ENCODE measurements at places on chromosomes 12 and 14.
A peak's percentile ranks its signal among the peaks of the same experiment; 100 is the strongest.

DNA sequence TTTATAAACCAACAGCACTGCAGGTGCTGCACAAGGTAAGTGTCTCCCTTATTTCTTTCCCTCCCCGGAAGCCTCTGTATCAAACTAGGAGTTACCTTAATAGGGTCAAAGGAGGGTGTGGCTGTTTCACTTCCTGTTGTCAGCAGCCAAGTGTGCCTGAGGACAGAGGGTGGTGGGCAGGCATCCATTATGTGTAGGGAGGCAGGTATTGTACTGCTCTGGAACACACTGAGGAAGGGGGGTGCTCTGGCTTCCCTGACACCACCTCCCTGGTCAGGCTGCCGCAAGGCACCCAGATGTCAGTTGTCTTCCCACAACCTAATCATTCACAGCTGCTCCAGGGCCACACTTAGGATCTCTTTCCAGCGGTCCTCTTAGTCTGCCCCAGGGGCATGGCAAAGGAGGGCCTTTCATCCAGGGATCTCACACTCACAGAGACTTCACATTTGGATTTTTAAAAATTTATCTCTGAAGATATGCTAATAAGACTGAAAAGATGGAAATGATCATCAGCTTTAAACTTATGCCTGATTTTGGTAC is 132.0 kb upstream of the ARHGAP5 start:
- peaks cover 35% of the 10 kb centered on the region for H3K4me1 ChIP-seq
- H3K27ac ChIP-seq: peak overlapping the region; percentile 65
- peaks cover 10% of the 10 kb centered on the region for H3K27me3 ChIP-seq
- DNase-seq: no peak

DNA sequence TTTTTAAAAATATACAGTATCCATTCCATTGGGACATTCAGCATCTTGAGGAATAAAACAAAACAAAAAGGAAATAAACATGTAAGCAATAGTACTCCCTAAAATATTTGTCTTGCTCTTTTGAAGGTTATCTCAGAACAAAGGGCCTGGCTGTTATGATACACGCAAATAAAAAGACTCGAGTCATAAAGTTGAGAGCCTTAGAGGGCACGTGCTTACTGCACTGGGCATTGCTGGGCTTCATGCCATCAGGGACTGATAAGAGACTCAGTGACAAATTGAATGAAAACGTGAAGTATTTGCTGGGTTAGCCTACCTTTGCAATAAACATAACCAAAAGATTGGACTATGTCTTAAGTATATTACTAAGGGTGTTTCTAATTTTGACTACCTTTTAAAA is 118.9 kb downstream of the SLC35F4 start:
- peaks cover 2% of the 10 kb centered on the region for H3K4me1 ChIP-seq
- no peak overlapping the region for H3K27ac ChIP-seq
- H3K36me3 ChIP-seq: no peaks in the 10 kb centered on the region

- peak; percentile 84 for DNase-seq
- H3K4me1 ChIP-seq: peaks cover 48% of the 10 kb centered on the region
- peak overlapping the region; percentile 93 for H3K4me3 ChIP-seq
Observed at GRCh38 chr12:6872073-6873048, 742 bp downstream of the SPSB2 start.

DNA sequence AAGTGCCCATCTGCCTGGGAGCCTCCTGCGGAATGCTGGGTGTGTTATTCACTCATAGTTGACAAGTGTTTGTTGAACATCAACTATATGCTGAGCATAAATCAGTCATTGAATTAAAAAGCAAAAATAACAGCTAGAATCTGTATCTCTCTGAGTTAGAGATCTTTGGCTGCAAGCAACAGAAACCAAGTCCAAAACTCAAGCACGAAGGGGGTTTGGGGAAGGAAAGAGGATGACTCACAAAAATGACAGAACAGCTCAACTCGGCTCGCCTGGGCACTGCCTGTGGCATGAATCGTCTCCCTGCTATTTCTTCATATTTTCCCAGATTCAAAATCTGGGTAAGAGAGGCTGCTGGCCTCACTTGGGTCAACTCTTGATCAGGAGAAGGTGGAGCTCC is 72.6 kb upstream of the NCOR2 start:
- H3K4me3 ChIP-seq: no peak overlapping the region
- peaks cover 3% of the 10 kb centered on the region for H3K27me3 ChIP-seq
- no peak overlapping the region for H3K27ac ChIP-seq
- no peak for DNase-seq
- peaks cover 9% of the 10 kb centered on the region for H3K4me1 ChIP-seq
- H3K36me3 ChIP-seq: peaks cover 4% of the 10 kb centered on the region

- no peaks in the 10 kb centered on the region for H3K27me3 ChIP-seq
- no peak for DNase-seq
- H3K27ac ChIP-seq: no peak overlapping the region
- H3K4me1 ChIP-seq: no peaks in the 10 kb centered on the region
- peaks cover 55% of the 10 kb centered on the region for H3K36me3 ChIP-seq
Observed at GRCh38 chr12:121326996-121327674, 25.1 kb downstream of the ANAPC5 start.

DNA sequence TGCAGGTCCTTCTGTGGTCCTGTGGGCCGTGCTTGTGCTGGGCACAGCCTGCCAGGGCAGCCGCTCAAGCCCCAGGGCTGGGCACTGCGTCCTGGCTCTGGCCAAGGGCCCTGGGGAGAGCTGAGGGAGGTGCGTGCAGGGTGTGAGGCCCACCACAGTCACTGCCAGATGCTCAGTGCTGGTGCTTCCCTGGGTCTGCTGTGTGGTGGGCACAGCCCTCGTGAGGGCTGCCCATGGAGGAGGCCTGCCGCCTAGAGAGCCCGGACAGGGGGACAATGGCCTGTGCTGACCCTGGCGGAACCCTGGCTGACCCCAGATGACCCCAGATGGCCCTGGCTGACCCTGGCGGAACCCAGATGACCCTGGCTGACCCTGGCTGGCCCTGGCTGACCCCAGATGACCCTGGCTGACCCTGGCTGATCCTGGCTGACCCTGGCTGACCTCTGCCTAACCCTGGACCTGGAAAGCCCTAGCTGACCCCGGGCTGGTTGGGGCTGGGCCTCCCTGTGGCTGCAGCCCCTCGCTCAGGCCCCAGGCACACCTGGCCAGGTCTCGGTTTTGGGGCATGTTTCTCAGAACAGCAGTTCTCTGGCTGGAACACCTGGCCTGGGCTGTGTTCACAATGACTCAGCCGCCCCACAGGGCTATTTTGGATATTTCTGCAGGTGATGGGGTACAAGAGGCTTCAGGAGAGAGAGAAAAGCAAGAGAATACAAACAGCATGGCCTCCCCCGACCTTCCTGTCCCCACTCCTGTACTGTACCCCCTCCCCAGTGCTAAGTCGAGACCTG is 55.4 kb downstream of the TMEM121 start:
- no peaks in the 10 kb centered on the region for H3K36me3 ChIP-seq
- DNase-seq: no peak
- no peaks in the 10 kb centered on the region for H3K4me1 ChIP-seq
- H3K27me3 ChIP-seq: no peaks in the 10 kb centered on the region
- no peak overlapping the region for H3K4me3 ChIP-seq

DNA sequence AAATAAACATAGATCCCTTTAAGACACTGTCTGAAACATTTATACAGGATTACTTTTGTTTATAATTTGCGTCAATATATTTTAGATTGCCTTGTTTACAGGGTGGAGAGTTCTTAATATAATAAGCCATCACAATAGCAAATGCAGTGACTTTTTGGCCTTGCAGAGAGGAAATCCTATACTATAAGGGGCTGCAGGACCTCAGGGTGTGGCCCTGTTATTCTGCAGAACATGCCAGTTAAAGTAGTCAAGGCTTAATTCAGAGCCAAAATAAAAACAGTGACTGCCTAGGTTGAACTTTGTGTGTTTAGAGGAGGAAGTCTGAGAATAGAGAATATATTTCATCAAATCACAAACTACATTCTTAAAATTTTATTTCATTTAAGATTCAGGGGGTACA is 381.6 kb downstream of the DUSP6 start:
- H3K4me1 ChIP-seq: no peaks in the 10 kb centered on the region
- H3K27ac ChIP-seq: no peak overlapping the region
- DNase-seq: no peak

DNA sequence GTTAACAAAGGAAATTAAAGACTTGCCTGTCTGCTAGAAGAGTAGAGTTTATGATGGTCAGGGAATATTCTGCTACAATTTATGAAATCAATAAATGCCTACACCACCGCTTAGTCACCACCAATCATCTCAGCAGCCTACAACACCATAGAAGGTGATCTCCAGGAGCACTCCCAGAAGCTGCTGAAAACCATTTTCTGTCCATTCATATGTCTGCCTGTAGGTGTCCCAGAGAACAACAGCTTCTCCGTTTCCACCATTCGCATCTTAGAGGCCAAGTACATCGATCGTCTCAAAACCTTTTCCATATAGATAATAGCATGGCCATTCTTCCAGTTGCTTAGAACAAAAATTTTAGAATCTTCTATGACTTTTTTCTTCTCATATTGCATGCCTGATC is 303.4 kb downstream of the KCNC2 start:
- H3K4me3 ChIP-seq: no peak overlapping the region
- no peak for DNase-seq
- no peaks in the 10 kb centered on the region for H3K36me3 ChIP-seq
- H3K4me1 ChIP-seq: no peaks in the 10 kb centered on the region

- H3K27me3 ChIP-seq: no peaks in the 10 kb centered on the region
- peak overlapping the region; percentile 78 for H3K4me3 ChIP-seq
- peak; percentile 82 for DNase-seq
Observed at GRCh38 chr12:76020731-76021672, 10.6 kb downstream of the PHLDA1 start.

- peak overlapping the region; percentile 99 for H3K27ac ChIP-seq
- peak overlapping the region; percentile 100 for H3K4me3 ChIP-seq
- H3K4me1 ChIP-seq: peaks cover 21% of the 10 kb centered on the region
- H3K27me3 ChIP-seq: no peaks in the 10 kb centered on the region
- peaks cover 8% of the 10 kb centered on the region for H3K36me3 ChIP-seq
- DNase-seq: no peak
Observed at GRCh38 chr12:120529641-120530417, 871 bp upstream of the COQ5 start.

- no peaks in the 10 kb centered on the region for H3K4me1 ChIP-seq
- no peak for DNase-seq
- H3K36me3 ChIP-seq: no peaks in the 10 kb centered on the region
- no peak overlapping the region for H3K4me3 ChIP-seq
- H3K27me3 ChIP-seq: no peaks in the 10 kb centered on the region
Observed at GRCh38 chr12:99093166-99093565, 448.1 kb downstream of the APAF1 start.

DNA sequence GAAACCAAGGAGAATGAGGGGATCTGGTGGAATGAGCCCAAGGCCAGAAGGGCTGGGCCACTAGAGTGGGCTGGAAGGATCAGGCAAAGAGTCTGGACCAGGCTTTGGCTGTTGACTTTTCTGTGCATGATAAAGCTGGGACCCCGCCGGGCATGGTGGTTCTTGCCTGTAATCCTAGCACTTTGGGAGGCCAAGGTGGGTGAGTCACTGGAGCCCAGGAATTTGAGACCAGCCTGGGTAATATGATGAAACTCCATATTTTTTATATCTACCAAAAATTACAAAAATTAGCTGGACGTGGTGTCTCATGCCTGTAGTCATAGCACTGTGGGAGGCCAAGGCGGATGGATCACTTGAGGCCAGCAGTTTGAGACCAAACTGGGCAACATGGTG is 393 bp upstream of the KLHL33 start:
- no peaks in the 10 kb centered on the region for H3K36me3 ChIP-seq
- peaks cover 7% of the 10 kb centered on the region for H3K4me1 ChIP-seq
- no peak for DNase-seq
- H3K27ac ChIP-seq: no peak overlapping the region
- no peak overlapping the region for H3K4me3 ChIP-seq
- H3K27me3 ChIP-seq: no peaks in the 10 kb centered on the region

DNA sequence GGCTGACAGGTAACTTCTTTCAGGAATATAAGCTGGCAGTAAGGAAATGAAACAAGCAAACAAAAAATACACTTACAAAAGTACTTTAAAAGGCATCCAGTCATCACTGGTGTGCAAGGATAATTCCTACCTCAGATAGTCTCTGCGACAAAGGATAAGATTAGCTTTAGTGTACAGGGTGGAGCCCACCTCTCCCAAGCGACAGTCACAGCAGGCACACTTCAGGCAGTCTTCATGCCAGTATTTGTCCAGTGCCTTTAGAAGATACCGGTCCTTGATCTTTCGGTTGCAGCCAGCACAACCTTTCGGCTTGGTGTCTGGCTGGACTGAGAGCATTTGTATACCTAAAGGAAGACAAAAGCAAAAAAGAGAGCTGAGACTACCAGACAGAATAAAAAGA is 5.4 kb downstream of the LMO3 start:
- no peak for DNase-seq
- peaks cover 16% of the 10 kb centered on the region for H3K27me3 ChIP-seq
- no peaks in the 10 kb centered on the region for H3K4me1 ChIP-seq
- no peaks in the 10 kb centered on the region for H3K36me3 ChIP-seq

DNA sequence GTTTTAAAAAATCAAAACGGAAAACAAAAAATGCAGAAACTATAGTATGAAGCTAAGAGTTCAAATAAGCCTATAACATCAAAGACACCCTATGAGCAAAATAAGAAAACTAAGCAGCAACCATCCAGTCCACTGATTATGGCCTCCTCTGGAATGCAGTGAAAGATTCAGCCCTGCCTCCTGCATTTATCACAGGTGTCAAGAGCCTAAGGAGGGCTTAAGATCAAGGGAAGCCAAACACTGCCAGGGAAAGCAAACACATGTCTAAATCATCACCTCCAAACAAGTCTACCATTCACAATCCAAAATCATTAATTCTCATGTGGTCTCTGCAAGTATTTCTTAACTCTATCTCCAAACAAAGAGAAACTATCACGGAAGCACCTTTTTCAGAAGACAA is 28.4 kb downstream of the SARNP start:
- no peak overlapping the region for H3K4me3 ChIP-seq
- H3K27ac ChIP-seq: no peak overlapping the region
- DNase-seq: no peak
- H3K36me3 ChIP-seq: peaks cover 52% of the 10 kb centered on the region

DNA sequence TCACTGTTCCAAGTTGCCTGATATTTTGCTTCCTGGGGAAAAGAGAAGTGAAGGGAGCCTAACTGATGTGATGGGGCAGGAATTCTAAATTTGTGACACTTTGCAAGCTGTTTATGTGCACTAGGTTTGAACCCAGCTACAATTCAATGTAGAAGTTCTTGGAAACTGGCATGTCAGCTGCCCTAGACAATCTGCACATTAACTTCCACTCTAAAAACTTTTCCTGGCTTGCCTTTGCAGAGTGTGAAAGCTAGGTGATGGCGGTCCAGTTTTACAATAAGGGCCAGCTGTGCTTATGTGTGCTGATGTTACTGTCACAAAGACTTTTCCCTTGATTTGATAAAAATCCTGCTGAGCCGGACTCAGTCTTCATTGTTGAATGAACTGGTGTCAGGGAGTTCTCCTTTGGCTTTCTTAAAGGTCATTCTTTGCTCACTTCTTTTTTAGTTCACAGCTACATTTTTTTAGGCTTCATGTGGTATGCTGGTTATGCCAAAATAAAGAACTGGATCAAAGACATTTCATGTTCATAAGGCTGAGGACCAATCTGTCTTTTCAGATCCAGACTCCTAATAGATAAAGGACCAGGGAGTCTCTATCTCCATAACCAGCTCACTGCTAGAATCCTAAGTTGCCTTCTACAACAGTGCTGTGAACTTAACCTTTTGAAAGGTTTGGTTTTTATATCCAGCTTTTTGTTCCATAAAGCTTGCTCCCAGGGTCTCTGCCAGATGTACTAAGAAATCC is 133.5 kb downstream of the TGFB3 start:
- no peak overlapping the region for H3K4me3 ChIP-seq
- no peak overlapping the region for H3K27ac ChIP-seq
- DNase-seq: no peak
- H3K4me1 ChIP-seq: no peaks in the 10 kb centered on the region
- no peaks in the 10 kb centered on the region for H3K36me3 ChIP-seq
- H3K27me3 ChIP-seq: no peaks in the 10 kb centered on the region

GRCh38 chr12:106289196-106289681 is 13.3 kb upstream of the TCP11L2 start:
- no peak overlapping the region for H3K4me3 ChIP-seq
- H3K27ac ChIP-seq: no peak overlapping the region
- no peak for DNase-seq
- peaks cover 4% of the 10 kb centered on the region for H3K27me3 ChIP-seq
- peaks cover 12% of the 10 kb centered on the region for H3K4me1 ChIP-seq
- H3K36me3 ChIP-seq: no peaks in the 10 kb centered on the region
